Activated naive CD4-positive, alpha-beta T cell (primary cell): ENCODE measurements at places on chromosomes 2 and 18.

DNA sequence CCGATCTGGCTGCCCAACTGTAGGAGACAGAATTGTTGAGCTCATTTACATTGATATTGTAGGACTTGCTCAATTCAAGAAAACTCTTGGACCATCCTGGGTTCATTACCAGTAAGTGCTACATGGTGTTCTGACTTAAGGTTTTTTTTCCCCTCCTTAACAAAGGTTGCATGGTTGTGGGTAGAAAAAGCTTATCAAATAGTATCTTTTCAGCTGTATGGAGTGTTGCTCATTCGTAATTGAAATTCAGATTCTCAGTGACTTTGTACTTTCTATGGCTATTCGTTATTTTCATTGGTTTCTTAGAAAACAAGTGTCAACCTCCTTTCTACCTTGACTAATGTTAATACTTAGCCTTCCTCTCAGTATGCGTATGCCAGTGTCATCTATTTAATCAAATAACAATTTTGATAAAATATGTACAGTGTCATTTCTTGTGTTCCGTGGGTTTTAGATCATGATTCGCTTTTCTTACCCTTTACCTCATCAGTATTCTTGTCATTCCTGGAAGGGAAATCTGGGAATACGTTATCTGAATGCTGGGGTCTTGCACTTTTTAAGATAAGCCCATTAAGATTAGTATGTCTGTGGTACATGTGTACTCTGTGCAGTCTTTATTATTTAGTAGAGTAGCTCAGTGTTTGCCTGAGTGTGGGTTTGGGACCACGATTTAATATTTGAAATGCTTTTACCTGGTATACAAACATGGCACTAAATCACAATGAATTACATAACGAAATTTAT lies 91.3 kb downstream of the MGAT5 start:
- no peak for DNase-seq

- DNase-seq: no peak
These were observed 212.0 kb downstream of the TNS1 start for GRCh38 chr2:217790681-217791392.

DNA sequence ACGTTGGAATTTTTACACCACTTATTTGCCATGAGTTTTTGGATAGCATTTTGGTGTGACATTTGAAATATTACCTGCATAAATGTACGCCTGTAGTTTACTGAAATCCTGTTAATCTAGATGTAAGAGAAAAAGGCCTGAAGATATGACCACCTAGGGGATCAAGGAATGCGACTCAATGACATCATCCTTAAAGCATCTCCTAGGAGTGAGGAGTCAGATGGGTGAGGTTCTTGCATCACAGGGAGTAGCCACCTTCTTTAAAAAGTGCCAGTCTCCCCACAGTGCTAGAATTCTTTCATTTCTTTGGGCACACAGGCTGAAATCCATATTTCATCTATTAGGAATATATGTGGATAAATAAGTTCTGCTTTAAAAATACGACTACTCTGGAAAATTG lies 34.5 kb downstream of the ADCYAP1 start:
- no peak for DNase-seq

- no peak for DNase-seq
These were observed 60.3 kb upstream of the GPR45 start for GRCh38 chr2:105181282-105181681.

- no peak for DNase-seq
These were observed 65.0 kb downstream of the UXS1 start for GRCh38 chr2:106129150-106129549.

GRCh38 chr2:175372704-175373701 lies 191.5 kb upstream of the ATP5MC3 start:
- DNase-seq: no peak

DNA sequence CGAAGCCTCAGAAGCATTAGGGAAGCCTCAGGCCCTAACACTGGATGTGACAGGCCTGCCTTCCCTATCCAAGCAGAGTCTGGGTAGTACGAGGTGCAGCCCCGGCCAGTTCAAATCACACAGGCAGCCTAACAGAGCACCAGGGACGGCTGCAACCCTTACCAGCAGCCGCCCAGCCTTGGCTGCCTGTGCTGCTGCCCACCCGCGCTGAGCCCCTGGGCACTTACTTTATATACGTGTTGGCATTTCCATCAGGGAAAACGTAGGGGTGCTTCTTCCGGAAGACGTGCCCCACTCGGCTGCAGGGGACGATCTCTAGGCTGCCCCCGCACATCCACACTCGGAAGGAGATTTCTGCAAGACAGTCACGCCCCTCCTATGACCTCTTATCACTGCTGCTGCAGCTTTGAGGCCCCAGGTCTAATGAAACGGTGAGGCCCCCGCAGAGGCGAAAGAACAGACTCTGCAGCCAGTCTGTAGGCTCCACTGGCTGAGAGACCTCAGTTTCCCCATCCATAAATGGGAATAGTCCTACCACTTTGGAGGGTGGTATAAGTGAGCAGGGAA lies 124.7 kb upstream of the CAPN13 start:
- DNase-seq: no peak

DNA sequence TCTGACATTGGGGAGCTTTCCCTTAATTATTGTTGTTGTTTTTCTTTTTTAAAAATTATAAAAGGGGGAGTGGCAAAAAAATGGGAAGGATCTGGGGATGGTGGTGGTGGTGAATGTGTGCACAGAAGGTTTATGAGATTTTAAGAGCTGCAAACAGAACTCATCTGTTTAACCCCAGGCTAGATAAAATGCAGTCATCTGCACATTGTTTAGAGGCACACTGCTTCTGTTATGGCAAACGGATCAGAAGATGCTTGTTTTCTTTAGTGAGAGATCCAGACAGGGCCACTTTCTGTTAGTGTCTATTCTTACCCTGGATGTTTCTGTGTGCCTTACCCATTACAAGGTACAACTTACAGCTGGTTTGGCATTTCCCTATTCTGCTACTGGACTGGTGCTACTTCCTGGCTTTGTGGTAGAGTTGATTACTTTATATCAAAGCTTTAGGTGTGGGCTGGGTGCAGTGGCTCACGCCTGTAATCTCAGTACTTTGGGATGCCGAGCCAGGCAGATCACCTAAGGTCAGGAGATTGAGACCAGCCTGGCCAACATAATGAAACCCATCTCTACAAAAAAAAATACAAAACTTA lies 68.2 kb upstream of the NRP2 start:
- DNase-seq: no peak

DNA sequence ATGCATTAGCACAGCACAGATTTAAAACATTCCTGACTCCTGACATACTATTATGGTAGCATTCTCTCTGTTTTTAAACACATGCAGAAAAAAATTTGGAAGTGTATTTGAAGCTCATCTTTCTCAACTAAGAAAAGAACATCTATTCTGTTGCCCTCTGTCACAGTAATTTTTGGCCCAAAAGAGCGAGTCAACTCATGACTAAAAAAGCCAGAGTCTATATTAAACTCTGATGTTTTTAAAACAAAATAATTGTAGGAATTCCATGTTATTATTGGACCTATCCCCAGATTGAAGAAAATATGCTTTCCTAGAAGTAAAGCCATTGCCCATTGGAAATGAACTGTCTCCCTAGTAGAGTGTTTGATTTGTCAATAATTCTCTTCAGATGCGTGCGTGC lies 96.7 kb downstream of the CRIM1 start:
- no peak for DNase-seq
